ENCODE measurements at places on chromosomes 11 and 22. TPM values are rescaled to one million over a fixed set of nuclear protein-coding genes. Genes with fewer than 3 reads are reported as not detected.

RIMBP3B gene
- under 0.01 TPM for total RNA-seq

DNA sequence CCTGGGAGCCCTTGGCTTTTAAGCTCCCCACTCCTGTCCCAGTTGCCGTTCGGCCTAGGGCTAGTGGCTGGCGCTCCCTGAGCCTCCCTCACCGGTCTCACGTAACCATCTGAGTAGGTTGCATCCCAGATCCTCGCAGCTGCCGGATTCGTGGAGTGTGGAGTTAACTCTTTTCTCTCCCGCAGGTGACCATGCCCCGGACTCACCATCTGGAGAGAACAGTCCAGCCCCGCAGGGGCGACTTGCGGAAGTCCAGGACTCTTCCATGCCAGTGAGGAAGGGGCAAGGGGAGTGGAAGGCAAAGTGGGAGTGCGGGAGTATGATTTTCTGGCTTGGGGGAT, 902 bp downstream of the MUS81 start:
- no peak for DNase-seq

MYEOV gene
- total RNA-seq = 2.2 TPM

DNA sequence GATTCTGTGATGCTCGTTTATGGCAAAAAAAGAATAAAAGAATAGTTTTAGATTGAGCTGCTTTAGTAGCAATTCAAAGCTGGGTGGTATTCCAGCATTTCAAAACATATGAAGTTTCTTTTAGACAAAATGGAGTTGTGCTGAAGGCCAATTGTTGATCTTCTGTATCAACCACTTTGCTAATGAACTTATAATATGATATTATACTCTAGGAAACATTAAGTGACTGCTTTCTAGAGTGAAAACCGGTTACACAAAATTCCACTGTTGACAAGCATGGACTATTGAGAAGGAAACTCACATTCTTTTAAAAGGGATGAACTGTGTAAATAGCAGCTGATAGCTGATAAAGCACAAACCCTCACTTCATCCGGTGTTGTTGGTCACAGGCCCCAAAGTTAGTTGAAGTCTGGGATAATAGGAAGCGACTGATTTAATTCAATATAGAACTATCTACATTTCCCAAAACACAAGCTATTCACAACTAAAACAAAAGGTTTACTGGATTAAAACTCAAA, 255.1 kb downstream of the CADM1 start:
- no peak for DNase-seq

DNA sequence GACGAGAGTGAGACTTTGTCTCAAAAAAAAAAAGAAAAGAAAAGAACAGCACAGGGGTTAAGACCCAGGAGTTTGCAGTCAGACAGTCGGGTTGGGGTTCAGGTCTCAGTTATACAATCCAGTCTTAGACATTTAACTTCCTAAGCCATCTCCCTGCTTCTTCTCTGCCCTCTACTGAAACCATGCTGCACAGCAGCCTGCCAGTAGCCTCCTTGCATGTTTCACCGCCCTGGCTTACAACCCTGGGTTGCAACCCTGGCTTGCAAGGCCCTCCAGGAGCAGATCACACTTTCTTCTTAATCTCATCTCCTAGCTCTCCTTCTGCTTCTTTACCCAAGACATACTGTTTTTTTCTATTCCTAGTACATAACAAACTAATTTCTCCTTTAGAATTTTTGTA, 5.9 kb upstream of the B3GAT3 start:
- DNase-seq = no peak

- DNase-seq = no peak
Measured at GRCh38 chr11:79390923-79391322, 49.9 kb downstream of the TENM4 start.

DNA sequence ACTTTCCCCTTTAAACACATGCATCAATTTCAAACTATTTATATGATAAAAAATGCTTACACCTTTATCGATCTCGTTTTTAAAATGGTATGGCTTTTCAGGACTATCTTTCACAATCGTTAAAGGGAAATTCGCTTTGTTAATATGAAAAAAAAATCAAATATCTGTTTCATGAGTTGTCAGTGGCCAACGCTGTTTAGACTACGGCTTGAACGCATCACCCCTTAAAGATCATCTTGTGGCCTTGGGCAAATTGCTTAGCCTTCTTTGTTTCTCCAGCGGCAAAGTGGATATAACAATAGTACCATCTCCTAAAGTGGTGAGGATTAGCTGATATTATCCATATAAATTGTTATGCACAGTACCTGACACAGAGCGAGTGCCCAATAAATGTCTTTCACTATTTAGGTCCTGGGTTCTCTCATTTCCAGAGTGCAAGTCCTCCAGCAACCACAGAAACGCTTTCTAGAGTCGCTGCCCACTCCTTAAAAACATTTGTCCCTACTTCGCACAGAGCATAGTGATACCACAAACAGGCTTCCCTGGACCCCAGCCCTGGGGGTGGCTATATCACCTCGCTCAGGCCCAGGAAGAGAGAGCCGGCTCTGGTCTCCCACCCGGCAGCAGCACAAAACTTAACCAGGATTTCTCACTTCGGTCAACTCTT, 904 bp downstream of the SLC35F2 start:
- DNase-seq = no peak

GRCh38 chr11:30285416-30286121, 37.3 kb upstream of the ARL14EP start:
- DNase-seq = no peak

DNA sequence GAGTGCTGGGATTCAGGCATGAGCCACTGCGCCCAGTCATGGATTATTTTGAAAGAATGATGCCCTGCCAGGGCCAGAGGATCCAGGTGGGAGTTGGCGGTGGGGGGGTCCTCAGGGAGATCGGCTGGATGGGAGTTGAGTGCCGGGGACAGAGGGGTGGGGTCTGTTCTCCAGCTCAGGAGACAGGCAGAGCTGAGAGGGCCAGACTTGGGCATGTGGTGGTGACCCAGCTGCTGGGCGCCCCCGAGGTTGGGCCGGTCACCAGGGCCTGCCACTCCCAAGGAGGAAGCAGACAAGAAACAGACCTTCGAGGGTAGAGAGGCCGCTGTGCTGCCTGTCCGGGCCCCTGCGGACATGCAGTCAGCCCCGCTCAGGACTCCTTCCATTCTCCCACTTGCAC, 11.8 kb upstream of the PRODH start:
- no peak for DNase-seq

DNA sequence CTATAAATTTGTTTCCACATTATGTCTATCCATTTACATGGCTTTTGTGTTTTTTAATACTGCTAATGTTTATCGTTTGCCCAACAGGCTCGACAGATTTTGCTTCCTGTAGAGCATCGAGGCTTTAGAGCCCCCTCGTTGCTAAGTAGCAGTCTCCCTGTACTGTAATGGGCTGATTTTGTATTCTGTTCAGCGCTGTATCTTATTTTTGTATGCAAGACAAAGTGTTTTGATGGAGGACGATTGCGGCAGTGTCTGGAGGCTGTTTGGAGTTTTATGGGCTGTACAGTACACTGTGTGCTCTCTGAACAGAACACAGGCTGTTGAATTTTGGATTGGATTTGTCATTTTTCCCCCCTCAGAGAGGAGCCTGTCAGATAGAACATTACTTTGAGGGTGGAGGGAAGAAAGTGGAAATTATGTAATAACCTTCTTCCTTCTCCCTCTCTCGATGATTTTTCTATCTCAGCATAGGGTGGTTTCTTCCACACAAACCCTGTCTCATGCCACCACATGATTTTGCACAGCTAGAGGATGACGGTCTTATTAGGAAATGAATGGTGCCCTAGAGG, 104.4 kb downstream of the ZBTB16 start:
- no peak for DNase-seq

CTSD gene
- 80.3 TPM for total RNA-seq

All from pulmonary artery endothelial cell (primary cell).